ENCODE measurements at places on chromosomes 7 and 10.

GRCh38 chr10:114709984-114710383, 51.9 kb upstream of the ABLIM1 start:
- no peak for DNase-seq

- no peak for DNase-seq
These were observed 33.2 kb downstream of the DRGX start for GRCh38 chr10:49362596-49363260.

GRCh38 chr7:91346426-91346825, 82.2 kb downstream of the FZD1 start:
- DNase-seq = no peak

DNA sequence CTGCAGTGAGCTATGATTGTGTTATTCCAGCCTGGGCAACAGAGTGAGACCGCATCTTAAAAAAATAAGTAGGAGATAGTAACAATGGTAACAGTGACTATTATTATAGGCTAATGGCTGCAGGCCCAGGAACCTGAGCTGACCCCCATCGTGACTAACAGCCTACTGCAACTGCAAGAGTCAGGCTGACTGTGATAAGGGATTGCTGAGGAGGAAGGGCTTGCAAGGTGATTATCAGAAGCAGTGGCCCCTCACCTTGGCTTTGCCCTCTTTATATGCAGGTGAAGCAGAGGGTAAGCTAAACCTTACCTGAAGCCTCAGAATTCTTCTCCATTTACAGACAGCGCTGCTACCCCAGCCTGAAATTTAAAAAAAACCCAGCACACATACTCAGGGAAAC, 83.9 kb upstream of the SDK1 start:
- DNase-seq = no peak

GRCh38 chr10:61480208-61480607, 27.0 kb upstream of the TMEM26 start:
- no peak for DNase-seq

DNA sequence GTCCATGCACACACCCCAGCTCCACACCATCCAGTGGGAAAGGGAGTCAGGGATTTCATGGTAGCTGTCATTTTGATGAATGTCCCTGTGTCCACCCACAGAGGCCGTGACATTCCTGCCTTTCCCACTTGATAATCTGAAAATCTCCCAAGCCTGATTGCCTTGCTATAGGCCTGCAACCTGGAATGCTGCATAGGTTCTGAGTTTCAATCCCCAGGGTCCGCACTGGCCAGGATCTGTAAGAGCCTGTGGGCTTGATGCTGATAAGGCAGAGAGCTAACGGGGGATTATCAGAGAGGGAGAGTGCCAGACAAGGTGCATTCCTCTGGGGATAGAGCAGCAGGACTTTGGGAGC, 57.5 kb downstream of the RBM20 start:
- DNase-seq = peak; percentile 22

GRCh38 chr7:101557978-101558741, 70.9 kb downstream of the MYL10 start:
- DNase-seq = no peak

DNA sequence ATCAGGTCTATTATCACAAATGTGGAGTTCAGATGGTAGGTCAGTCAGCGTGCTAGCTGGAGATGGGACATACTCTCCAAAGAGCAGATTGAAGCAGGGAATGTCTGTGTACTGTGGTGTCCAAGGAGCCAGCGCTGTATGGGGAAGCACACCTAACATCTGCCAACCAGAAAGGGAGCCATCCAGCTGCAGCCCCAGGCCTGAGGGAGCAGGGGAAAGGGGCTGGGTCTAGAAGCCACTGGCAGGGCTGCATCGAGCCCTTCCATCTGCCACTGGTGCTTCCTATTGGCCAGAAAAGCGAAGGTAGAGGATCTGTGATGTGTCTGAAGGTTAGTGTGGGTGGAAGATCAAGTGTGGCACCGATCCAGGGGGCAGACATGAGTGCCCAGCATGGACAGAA, 8.0 kb upstream of the RAMP3 start:
- no peak for DNase-seq

DNA sequence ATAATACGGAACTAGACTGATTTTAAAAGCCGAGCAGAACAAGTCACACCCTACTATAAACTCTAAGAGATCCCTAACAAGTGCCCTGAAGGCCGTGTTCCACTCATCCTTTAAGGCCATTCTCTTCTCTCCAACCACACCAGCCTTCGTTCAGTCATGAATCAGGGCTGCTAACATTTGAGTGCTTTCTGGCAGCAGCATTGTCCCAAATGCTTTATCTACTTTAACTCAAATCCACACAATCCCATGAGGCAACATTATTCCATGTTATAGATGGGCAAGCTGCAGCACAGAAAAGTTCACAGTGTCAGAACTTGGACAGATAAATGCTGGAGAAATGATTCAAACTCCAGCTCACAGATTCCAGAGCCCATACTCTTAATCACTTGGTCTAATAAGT, 73.5 kb downstream of the MALSU1 start:
- no peak for DNase-seq

DNA sequence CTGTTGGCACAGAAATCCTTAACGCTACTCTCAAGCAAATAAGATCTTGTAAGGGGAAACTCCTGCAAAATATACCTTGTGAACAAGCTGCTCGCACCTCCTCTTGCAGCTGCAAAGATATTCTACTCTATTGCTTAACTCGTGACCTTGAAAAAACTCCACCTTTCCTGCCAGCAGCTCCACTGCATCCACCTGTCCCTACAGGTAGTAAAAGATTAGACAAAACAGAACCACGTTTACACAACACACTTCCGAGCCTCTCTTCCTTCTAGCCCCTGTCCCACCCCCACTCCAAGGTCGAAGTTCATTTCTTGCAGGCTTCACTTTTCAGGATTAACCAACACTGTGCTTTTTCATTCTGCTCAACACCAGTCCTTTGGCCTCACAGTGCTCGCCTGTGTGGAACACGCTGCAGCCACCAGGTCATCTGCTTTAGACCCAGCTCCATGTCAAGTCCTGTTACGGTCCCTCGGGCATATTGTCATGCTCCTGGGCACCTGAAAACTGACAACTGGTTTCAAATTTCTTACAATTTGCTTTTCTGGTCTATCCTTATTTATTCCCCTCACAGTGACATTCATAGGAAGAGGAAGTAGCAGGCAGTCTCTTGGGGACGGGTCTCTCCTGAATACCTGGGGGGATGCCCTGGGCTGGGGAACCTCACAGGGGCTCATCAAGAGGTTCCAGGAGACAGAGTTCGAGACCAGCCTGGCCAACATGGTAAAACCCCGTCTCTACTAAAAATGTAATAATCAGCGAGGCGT, 165.8 kb upstream of the KLF14 start:
- DNase-seq = no peak

DNA sequence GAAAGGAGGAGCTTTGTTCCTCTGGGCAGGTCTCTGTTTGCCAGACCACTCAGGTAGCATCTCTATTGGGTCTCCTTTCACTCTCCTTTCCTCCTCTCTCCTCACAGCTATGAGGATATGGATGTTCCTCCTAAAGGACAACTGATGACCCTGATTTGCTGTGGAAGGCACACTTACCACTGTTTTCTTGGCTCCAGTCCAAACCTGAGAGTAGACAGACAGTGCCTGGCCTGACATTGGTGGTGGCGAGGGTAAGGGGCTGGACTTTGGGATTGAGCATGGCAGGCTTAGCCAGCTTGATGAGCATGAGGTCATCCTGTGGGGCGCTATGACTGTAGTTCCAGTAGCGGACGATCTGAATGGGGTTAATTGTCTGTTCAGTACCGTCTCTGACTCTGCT, 3.6 kb downstream of the PRSS37 start:
- DNase-seq = no peak

DNA sequence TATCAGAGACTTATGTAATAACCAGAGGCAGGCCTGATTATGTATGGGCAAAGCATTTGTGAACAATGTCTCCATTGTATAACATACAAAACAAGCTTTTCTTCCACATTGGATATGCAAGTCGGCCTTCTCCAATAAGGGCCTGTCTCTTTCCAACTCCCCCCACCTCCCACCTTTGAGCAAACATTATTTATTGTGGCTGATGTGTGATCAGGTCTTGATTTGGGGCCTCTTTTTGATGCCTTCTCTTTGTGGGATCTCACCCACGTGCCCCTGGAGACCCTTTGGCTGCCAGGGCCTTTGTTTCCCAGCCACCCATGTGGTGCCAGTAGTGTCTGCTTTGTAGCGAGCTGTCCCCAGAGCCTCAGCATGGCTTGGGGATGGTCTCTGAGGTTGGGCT, 53.0 kb downstream of the TCF7L2 start:
- DNase-seq = no peak

- no peak for DNase-seq
These were observed 61.9 kb downstream of the SPOCK2 start for GRCh38 chr10:72026278-72027111.

All from iPS-NIHi11 (cell line).